ENCODE measurements at places on chromosomes 2 and 18.

GRCh38 chr18:61322265-61322873, 10.9 kb upstream of the CDH20 start:
- DNase-seq, result no peak

- no peak for DNase-seq
These were observed 2.4 kb upstream of the SERPINB10 start for GRCh38 chr18:63905361-63905760.

DNA sequence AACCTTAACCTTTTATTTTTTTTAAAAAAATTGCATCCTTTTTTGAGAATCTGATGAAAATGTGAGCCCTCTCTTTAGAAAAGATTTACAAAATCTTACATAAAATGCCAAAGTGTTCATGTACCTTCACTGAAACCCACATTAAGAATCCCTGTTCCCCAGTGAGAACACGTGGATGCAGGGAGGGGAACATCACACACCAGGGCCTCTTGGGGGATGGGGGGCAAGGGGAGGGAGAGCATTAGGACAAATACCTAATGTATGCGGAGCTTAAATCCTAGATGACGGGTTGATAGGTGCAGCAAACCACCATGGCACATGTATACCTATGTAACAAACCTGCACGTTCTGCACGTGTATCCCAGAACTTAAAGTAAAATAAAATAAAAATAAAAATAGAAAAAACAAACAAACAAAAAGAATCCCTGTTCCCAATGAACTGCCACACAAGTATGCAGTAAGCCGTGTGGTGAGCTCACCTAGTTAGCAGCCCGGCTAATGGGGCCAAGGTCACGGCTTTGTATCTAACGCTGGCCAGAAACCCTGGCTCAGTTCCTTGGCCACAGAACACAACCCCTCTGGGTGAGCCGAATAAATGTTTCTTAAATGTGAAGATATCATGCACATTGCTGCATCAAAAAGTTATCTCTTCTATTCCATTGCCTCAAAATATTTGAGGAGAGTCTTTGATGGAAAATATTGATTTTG, 41.4 kb downstream of the CHST9 start:
- DNase-seq, result no peak

GRCh38 chr2:239252801-239253200, 148.0 kb downstream of the HDAC4 start:
- DNase-seq, result no peak

- no peak for DNase-seq
These were observed 15.0 kb downstream of the IMPA2 start for GRCh38 chr18:11996190-11996754.

All from stimulated activated CD4-positive, alpha-beta T cell treated with anti-CD3 and anti-CD28 coated beads, TNF-alpha, amount 100 ng/mL, for 1 hour (primary cell).